ENCODE measurements at places on chromosomes 4 and X.

DNA sequence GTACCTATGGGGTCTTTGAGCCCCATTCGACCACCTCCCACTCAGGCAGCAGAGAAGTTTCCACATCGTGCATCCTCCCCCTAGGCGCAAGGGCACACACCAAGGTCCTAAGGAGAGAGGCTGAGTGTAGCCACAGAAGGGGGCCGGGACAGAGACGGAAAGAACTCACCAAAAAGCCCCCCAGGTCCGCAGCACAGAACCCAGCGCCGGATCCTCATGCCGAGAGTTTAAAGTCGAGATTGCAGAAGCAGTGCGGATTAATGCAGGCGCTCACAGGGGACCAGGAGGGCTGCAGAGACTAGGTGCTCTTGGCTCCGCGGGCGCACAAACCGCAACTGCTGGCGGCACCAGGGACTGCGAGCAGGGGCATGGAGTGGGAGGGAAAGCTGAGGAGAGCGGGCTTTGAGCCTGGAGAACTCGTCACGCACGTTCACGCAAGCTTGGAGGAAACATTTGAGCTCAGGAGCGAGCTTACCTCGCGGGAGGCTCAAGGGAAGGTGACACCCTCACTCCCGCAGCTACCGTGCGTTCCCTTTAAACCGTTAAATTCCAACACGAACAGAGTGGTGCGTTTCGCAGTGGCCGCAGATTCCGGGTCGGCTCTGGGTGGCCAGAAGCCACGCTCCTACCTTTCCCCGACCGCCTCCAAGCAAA, 8.5 kb downstream of the NKX3-2 start:
- no peak for DNase-seq

GRCh38 chr4:54092405-54093323, 7.3 kb upstream of the GSX2 start:
- DNase-seq: no peak

DNA sequence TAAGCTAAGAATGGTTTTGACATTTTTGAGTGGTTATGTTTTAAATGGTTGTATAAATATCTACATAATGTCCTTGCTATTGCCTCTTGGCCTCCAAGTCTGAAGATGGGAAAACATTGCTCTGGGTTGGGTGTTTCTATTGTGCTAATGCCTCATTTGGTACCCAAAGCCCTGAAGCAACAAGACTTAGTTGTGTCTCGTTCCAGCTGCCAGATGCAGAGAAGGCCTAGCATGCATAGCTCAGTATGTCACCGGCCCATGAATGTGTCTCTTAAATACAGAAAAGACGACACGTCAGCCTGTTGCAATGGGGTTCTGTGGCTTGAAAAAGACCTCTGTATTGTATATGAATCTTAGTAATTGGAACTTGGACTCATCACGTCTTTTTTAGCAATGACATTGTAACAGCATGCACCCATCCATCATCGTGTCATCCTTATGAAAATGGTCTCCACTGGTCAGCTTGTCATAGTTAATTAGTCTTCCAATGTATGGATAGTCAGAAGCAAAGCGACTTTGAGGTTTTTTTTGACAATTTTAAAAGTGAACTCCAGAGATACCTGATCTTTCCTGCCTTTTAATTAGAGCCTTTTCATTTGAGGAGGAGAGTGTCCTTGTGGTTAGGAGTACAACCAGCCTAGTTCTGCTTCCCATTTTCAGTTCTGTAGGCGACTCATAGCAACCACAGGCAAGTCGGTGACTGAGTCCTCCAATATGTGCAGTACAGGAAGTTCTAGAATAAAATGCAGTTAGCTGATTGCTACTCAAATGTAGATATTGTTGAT, 126.4 kb upstream of the GATB start:
- no peak for DNase-seq

DNA sequence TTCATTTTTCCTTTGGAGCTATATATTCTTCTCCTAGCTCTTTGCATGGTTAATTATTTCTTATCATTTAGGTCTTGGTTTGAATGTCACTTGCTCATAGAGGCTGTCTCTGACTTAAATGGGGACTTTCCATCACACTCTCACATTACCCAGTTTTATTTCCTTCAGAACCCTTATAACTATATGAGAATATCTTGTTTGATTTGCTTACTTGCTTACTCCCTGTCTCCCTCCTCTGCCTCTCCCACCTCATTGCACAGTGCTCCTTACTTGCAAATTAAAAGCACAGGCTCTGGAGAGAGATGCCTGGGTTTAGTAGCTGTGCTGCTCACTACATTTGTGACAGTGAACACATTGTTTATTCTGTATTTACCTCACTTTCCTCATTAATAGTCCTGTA, 174.6 kb downstream of the SOWAHB start:
- no peak for DNase-seq

- no peak for DNase-seq
These were observed 13.0 kb upstream of the TMEM156 start for GRCh38 chr4:39044956-39045826.

GRCh38 chr4:81360737-81361136, 111.0 kb downstream of the RASGEF1B start:
- no peak for DNase-seq

DNA sequence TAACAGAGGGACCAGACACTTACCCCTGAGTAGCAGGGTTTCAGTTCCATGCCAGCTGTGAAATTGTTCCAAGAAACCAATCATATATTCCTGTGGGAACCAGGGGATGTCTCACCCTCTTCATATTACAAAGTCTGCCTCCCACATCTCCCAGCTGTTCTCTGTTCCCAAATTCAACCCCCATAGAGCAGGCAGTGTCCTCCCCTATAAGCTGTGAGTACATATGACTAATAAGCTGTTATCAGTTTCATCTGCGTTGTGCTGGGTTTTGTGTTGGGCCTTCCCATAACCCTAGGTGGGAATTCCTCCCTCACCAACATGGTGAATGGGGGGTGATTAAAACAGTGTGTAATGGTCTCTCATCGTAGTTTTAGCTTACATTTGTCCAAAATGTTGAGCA, 41.0 kb downstream of the CEP44 start:
- DNase-seq: no peak

DNA sequence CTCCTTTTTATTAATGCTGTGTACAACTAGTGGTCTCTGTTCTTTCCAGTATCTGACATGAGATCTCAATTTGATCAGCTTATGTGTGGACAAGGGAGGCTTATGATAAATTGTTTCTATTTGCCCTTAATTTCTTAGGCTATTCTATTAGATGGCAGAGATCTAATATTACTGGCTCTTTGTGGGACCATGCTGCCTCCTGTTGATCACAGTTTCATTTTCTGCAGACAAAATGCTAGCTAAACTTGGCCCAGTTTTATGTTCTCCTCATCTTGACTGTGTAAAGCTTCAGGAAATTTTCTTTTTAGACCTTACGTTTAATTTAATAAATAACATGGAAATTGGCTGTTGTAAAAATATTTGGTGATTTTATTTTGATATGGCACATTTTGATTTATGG, 627.1 kb upstream of the AADAT start:
- no peak for DNase-seq

DNA sequence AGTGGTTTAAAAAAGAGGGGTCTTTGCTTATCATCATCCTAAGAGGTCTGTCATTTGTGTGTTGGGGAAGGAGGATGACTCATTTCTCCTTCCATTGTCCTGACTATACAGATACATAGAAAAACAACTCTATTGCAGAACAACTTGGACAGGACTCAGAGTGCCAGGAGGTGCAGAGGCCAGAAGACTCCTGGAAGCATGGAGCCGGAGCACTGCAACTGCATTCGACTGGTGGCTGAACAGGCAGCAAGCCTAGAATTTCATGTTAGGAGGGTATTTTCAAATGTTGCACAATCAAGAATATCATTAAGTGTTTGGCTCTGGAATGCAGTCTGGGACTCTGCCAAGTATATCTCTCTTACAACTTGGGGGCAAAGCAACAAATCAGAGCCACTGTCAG, 35.0 kb upstream of the MAML3 start:
- DNase-seq: no peak

DNA sequence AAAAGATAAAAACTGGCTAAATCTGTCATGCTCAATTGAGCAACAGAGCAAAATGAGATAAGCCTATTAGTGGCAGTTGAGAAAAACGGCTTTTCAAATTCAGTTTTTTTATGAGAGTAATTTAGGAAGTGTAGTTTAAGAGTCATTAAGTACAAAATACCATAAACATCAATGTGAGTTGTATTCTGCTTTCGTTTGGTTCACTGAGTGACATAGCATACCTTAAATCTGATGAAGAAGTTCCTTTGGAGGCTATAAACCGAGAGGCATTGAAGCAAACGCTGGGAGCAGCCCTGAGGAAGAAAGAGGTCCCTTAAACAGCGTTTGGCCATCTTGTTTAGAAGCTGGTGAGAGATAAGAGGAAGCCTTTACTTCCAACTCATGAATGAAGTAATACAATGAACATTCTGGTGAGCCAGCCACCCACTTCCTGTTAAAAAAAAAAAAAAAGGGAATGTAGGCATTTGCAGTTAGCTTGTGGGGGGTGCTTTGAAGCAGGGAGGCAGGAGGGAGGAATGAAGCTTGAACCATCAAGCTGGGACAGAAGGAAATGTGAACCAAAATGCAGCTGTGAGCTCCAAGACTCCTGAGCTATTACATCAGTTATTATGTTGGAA, 132.3 kb downstream of the ZNF330 start:
- DNase-seq: no peak

- DNase-seq: no peak
These were observed 374.4 kb upstream of the NWD2 start for GRCh38 chr4:36870121-36870520.

DNA sequence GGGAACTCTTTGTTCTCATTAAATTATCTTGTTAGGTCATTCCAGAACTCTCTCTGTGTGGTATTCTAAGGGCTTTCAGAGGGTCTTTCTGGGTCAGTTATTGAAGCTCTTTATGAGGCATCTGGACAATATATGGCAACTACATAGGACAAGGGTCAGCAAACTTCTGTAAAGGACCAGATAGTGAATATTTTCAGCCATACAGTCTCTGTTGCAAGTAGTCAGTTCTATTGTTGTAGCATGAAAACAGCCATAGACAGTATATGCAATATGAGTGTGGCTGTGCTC, 35.1 kb downstream of the HADH start:
- DNase-seq: no peak

GRCh38 chr4:76053730-76054129, 17.9 kb upstream of the CXCL11 start:
- DNase-seq: no peak

GRCh38 chr4:76767983-76768382, 130.0 kb downstream of the SOWAHB start:
- no peak for DNase-seq

DNA sequence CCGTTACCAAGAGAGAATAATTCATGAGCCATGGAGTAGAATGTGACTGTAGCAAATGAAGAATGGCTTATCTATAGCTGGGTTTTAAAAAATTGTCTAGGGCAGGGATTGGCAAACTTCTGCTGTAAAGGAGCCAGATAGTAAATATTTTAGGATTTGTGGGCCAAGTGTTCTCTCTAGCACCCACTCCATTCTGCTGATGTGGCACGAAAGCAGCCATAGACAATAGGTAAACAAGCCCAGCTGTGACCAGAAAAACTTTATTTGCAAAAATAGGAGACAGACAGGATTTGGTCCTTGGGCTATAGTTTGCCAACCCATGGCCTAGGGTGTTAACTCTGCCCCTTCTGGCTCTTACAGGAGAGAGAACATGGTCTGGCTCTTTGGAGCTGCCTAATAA, 127.2 kb downstream of the AKAP4 start:
- no peak for DNase-seq

- no peak for DNase-seq
These were observed 782.5 kb downstream of the FAT4 start for GRCh38 chr4:126097155-126097799.

GRCh38 chr4:143405075-143405730, 68.5 kb downstream of the GAB1 start:
- DNase-seq: no peak

DNA sequence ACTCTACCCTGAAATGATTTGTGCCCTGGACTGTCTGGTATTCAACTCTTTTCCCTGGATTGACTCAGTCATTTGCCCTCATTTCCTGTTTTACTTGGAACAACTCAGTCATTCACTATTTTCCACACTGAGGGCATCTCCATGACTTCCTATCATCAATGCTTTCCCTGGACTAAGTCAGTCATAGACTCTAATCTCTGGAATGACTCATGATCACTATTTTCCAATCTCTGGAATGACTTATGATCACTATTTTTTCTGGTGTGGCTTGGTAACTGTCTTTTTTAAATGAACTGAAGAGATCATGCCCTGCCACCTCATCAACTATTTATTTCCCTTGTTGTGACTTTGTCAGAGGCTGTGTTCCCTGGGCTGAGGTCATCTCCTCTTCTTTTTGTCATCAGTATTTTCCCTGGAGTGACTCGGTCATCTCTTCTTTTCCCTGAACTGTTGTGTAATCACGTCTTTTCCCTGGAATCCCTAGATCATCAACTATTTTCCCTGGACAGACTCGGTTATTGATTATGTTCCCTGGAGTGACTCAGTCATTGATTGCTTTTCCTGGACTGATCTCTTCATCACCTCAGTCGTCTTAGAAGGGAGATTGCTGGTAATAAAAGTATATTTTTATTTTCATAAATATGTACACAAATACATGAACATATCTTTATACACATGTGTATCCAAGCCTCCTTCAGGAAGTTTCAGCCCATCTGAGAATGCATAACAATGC, 327.1 kb upstream of the VCX start:
- DNase-seq: no peak

- DNase-seq: no peak
These were observed 8.8 kb downstream of the DIPK2B start for GRCh38 chrX:45191820-45192409.

DNA sequence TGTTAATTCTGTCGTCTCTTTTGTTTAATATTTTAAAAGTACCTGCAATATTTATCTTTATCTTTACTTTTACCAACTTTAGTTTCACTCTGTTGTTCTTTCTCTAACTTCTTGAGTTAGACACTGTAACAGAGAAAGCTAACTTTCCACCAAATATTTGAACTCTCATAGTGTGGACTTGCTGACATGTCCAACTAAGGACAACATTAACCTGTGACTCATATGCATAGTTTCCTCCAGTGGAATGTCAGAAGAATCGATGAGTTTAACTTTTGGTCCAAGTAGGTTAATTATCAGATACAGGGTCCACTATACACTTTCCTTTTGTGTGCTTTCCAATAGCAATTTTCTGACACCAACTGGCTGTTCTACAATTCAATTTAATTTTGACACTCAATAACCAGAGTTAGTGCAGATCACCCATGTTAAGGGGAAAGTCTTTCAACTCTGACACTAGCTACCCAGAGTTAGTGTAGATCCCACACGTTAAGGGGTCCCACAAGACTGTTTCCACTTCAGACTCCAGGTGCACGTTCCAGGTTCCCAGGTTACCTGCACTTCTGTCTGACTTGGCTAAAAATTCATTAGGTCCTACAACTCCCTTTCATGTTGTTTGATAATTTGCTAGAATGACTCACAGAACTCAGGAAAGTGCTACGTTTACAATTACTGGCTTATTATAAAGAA, 559.0 kb upstream of the AMOT start:
- no peak for DNase-seq

DNA sequence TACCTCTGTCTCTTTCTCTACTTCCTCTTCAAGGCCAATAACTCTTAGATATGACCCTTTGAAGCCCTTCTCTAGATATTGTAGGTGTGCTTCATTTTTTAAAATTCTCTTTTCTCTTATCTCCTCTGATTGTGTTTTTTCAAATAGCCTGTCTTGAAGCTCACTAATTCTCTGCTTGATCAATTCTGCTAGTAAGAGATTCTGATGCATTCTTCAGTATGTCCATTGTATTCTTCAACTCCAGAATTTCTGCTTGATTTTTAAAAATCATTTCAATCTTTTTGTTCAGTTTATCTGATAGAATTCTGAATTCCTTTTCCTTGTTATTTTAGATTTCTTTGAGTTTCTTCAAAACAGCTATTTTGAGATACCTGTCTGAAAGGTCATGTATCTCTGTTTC, 47.9 kb downstream of the MCUB start:
- DNase-seq: no peak
